ENCODE measurements at places on chromosomes 2 and 18.

DNA sequence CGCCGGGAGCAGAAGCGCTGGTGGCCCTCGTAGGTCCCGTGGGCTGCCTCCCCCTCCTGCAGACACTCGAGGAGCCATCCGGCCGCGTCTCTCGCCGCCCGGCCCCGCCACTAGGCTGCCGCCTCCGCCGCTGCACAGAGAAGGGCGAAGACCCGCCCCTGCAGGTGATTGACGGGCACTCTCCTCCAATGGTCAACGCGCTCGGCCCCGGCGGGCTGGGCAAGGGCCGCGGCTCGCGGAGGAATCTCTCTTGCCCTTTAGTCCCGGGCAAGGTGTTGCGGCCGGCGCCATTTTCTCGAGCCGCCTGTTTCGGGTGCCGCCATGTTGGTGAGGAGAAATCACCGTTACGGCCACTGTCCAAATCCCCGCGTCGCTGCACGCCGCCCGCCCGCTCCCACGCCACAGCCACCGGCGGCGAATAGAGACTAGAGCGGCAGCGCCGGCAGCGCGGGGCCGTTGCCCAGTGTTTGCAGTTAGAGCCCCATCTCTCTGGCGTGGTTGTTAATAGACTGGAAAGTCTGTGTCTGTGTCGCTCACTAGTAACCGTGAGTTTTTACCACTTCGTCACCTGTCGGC, at the start of gene ZC3H6:
Gene ZC3H6, plus strand, starts transcription at position 287 of the 576 bp plus-strand sequence. CDS start 398 bp downstream, outside the sequence.
- DNase-seq = peak; percentile 98

- DNase-seq = no peak
Measured at GRCh38 chr18:35516351-35516750, 18.6 kb upstream of the INO80C start.

GRCh38 chr2:160921386-160921964, 238.8 kb upstream of the TANK start:
- no peak for DNase-seq

GRCh38 chr2:176291335-176291734, 22.1 kb downstream of the MTX2 start:
- DNase-seq = no peak

- no peak for DNase-seq
Measured at GRCh38 chr2:68295516-68295915, 24.2 kb downstream of the CNRIP1 start.

DNA sequence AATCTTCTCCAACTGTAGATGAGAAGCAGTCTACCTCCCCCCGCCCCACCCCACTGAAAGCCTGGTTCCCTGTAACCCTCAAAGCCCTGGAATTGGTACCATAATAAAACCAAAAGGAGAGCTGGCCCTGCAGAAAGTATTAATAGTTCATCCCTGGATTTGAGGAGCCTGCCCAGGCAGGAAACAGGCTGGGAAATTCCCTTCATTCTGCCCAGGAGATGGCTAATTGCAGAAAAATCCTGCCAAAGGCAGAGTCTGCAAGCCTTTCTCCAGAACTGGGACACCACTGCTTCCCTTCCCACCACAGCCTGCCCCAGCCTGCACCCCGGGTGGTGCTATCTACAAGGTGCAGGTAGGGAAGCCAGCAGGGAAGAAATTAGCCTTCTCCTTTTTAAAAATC, 16.3 kb downstream of the GKN2 start:
- peak; percentile 65 for DNase-seq

DNA sequence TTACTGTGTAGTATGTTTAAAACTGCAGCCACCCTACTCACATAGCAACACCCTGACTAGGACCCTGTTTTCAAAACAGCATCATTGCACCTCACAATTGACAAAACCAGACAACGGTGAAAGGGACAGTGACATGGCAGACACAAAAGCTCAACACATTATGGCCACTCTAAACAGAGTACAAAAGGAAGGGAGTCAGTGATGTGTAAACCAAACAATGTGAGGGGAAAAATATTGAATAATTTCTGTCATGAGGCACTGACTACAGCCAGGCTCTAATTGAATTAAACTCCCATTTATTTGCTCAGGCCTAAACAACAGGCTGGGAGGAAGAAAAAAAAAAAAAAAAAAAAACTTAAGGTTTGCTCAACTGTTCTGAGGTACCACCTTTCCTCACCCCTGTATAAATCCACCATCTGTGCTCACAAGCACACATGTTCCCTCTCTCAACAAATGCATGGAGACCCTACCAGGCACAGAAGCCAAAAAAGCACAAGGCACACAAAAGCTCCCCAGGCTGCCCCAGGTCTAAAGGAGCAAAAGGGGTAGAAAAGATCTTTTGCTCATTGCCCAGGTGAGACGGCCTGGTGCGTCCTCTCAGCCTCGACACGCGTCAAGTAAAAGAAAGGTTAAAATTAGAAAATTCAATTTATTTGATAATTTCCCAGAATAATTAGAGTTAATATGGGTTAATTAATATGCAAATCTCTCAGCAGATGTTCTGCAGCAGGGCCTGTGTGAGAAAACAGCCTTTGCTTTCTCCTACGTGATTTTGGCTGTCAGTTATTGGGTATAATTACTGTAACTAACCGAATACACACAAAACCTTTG, 80.9 kb downstream of the ZEB2 start:
- no peak for DNase-seq

DNA sequence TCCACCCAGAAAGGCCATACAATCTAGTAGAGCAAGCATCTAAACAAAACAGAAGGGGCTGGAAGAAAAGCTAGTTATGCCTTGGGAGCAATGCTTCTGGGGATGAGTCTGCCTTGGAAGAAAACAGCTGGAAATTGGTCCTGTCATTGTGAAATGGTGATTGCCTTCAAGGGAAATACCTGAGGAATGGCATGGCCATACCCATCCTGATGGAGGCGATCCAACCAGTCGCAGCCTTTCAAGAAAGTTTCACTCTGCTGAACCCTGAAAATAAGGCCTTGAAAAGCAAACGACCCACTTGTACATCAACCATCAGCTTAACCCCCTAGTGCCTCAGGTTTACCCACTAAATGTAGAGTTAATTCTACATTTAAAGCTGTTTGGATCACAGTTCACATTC, 72.6 kb upstream of the PID1 start:
- DNase-seq = no peak

DNA sequence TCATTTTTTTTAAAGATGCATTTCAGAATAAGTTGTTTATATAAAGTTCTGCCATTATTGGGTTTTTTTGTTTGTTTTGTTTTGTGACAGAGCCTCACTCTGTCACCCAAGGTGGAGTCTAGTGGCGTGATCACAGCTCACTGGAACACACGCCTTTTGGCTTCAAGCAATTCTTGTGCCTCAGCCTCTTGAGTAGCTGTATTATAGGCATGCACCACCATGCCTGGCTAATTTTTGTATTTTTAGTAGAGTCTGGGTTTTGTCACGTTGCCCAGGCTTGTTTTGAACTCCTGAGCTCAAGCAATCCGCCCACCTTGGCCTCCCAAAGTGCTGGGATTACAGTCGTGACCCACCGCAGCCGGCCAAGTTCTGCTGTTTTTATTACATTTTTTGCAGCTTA, 72.3 kb downstream of the R3HDM1 start:
- no peak for DNase-seq

- DNase-seq = no peak
Measured at GRCh38 chr2:112917856-112918255, 6.9 kb downstream of the IL37 start.

GRCh38 chr2:167334146-167334742, 446.0 kb downstream of the XIRP2 start:
- no peak for DNase-seq

DNA sequence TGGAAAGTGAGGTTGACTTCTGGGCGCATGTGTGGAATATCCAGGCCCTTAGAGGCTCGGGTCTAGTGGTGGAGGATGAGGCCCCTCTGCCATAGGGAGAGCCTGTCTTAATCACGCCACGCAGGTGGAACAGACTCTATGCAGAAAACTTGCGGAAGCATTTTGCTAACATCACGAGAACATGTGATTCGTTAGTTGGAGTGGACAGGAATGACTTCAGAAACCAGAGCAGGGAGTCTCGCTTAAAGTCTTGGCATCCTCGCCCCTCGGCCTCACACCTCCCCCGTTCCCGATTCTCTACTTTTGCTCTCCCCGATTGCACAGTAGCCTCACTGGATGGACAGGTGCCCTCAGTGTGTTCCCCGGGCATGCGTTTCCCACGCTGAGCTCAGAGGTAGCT, 333.4 kb downstream of the GBX2 start:
- DNase-seq = no peak

- DNase-seq = no peak
Measured at GRCh38 chr18:67408240-67408639, 108.3 kb downstream of the DSEL start.

- no peak for DNase-seq
Measured at GRCh38 chr2:100077456-100077855, 64.9 kb downstream of the AFF3 start.

- DNase-seq = no peak
Measured at GRCh38 chr2:25340181-25340921, 1.4 kb downstream of the DNMT3A start.

GRCh38 chr2:169966454-169966853, 139.2 kb downstream of the UBR3 start:
- no peak for DNase-seq

DNA sequence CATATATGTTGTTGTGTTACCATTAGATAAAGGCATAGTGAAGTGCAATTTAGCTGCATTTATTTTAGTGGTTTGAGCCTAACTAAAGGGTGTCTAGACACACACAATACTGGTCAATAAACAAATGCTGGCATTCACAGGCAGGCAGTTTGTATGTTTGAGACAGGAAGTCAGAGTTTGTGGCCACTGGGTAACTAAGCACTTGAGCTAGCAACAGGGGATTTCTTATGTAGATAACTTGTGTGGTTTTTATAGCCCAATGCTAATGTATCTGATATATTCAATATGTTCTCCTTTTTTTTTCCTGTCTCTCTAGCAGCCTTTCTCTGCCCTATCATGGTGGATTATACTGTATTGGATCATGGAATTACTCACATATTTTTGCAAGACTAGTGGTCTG, 38.1 kb downstream of the LRRTM4 start:
- DNase-seq = no peak

GRCh38 chr18:49745045-49746014, 68.0 kb downstream of the ACAA2 start:
- DNase-seq = no peak

DNA sequence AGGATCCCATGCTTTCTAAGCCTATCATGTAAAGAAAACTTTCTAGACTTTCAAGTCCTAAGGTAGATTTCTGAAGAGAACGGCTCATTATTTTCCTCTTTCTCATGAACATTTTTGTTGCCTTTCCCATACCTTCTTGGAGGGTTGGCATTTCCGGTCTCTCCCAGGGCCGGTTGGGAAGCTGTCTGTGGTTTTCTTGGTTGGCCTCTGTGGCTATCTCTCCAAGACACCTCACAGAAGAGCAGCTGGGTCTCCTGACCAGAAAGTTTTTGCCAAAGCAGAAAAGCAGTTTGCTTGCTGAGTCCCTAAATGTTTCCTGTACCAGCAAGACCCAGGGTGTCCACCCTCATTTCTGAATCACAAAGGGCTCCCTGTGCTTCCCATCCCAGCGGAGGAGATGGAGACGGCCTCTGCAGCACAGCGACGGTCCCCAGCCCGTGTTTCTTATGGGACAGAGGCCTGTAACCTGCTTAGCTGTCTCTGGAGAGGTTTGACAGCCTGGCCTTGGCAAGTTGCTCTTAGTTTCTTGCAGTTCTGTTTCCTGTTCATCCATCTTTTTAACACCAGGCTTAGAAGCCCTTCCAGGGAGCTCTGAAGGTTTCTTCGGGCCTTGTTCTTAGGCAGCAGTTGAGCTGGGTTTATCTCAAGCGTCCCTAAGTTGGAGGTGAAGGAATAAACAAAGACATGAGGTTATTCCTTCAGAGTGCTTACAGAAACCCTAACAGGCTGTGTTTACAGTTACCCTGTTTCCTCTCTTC, 39.8 kb downstream of the GREB1 start:
- peak; percentile 11 for DNase-seq

- DNase-seq = peak; percentile 75
Measured at GRCh38 chr2:111702119-111702803, 181.7 kb downstream of the ANAPC1 start.

GRCh38 chr2:234763002-234763873, 188.6 kb upstream of the SH3BP4 start:
- DNase-seq = peak; percentile 86

DNA sequence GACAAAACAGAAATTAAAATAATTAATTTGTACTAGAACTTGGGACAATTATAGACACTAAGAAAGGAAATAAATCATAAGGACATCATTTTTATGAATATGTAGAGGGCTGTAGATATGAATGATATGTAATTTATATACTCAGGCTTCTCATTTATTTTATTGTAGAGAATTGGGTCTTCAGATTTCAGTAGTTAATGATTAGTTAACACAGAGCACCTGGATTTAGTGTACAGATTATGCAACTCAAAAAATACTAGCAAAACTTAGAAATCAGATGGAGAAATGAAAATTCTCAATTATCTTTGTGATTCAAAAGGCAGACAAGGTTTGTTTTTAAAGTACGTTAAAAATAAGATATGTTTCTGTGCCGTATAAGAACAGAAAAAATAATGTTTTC, 1311.7 kb upstream of the SLC39A10 start:
- DNase-seq = no peak

GRCh38 chr2:8487461-8487932, 194.4 kb upstream of the ID2 start:
- DNase-seq = no peak

DNA sequence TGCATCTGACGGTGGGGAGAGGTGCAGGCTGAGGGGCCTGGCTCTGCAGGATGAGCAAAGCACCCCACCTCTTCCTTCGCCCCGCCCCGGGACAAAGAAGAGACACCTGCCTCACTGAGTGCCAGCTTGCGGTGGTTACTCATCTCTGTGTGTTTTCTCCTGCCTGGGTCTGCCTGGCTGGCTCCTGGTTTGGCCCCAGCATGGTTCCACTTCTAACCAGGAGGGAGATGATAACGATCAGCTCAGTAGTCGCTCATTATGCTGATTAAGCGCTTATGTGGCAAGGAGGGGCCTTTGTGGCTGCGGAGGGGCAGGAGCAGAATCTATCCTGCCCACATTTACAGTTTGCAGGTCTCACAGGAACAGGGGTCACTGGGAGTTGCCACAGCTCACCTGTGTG, 68.7 kb upstream of the EDAR start:
- no peak for DNase-seq

- DNase-seq = no peak
Measured at GRCh38 chr2:31832363-31832762, 178.4 kb downstream of the MEMO1 start.

DNA sequence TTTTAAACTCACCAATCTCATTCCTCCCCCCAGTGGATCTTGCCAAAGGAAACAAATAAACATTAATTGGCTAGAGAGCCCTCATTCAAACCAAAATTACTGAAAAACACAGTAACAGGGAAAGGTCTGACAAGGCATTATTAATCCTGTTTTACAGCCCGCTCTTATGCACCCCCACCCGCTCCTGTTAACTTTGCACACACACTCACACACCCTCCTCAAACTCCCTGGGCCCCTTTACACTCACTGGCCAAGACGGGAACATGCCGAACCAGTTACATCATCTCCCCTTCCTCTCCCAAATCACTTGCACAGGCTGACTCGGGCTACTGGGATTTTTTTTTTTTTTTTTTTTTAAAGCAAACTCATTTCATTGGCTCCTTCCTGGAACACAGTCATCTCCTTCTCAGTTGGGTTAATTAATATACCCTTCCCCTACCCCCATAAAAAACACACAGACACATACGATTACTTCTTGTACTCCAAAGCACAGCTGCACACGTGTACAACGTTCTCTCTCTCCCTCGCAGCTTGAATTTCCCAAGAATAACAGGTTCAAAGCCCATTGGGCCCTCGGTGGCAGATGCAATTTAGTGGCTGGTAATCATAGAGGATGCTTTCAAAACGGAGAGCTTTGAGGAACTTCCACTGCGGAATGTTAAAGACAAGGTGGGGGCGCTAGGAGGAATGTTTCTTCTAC, 31.8 kb downstream of the KLF7 start:
- DNase-seq = peak; percentile 92
